LNCaP clone FGC (cell line): ENCODE measurements at places on chromosomes 7 and 10.
A peak's percentile ranks its signal among the peaks of the same experiment; 100 is the strongest.

DNA sequence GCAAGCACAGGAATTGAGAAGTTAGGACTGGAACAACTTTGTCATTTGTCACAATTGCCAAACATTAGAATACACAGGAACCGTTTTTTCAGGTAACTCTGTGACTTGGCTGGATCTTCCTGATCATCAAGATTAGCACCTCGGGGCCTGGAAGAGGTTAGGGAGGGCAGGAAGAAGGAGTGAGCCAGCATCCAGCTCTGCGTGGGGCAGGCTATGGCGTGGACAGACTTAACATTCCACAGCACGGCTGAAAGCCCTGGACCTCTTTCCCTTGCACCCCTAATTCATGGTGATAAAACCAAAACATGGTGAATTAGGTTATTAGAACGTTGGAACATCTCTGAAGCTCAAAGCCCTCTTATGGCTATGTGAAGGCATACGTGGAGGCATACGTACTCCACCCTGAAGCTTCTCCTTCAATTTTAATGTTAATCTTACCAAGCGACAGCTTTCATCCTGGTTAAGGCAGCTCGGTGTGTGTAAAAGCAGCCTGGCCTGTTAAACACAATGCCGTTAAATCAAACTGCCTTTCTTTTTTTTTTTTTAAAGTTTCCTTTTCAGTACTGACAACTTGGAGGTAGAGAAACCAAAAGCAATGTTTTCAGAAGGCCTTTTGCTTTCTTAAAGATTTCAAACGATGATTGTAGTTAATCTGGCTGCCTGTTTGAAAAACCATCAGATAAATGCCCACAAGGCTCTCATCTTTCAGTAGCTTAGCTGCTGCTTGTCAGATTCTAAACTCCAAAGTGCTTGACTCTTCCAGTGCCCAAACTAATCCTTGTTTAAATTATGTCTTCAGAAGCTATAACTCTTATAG lies 4.5 kb downstream of the GRK5 start:
- no peak for DNase-seq

DNA sequence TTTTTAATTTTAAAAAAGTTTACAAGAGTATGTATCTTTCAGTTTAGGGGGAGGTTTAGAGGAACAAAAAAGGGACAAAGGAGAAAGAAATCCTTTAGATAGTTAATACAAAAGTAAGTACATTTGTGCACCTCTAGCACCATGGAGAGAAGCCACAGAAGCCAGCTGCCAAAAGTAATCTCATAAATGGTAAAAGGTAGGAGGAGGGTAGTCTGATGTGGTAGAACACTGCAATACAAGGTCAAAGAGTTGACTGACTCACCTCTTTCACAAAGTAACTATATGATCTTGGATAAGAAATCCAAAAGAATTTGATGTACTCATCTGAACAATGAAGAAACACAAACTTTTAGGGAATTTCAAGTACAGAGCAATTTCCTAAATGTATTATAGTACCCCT lies 68.1 kb downstream of the CNOT4 start:
- DNase-seq, result no peak

DNA sequence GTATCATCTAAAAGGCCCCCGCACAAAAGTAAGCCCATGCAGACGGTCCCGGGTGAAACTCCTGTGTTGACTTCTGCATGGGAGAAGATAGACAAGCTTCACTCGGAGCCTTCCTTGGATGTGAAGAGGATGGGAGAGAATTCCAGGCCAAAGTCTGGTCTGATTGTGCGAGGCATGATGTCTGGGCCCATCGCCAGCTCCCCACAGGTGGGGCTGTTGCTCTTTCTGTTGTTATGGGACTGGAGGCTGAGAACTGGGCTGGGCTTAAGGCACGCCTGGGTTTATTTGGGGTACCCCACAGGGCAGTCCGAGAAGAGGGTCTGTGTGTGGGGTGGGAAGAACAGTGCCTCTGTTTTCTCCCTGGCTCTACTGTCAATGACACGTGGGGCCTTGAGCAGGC lies 14.6 kb downstream of the MINDY4 start:
- no peak for DNase-seq

DNA sequence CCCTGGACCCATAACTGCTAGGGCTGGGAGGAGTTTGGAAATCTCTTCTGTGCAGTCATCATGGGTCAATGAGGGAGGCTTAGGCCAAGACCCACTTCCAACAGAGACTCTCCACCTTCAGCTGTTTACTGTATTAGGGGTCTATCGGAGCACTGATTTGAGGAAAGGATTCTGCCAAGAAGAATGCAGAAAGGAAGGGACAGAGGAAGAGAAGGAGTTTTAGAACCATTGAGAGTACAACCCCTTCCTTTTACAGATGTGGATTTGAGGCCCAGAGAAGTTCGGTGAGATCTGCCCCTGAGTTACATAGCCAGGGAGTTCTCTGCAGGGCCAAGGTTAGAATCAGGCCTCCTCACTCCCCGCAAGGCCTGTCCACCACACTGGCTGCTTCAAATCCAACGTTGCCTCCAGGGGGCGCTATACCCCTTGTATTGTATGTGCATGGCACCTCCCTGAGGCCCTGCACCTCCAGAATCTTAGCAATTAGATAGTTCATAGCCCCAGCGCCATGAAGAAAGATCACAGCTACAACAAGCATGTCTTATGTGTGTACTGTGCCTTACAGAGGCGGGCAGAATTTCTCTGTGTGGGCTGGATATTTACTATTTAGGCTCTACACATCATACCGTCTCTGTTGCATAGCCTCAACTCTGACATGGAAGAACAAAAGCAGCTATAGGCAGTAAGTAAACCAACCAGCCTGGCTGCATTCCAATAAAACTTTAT lies 246.8 kb downstream of the SKIDA1 start:
- DNase-seq, result peak; percentile 56

- DNase-seq, result no peak
Measured at GRCh38 chr10:125291836-125292235, 131.5 kb upstream of the CTBP2 start.

GRCh38 chr10:811379-812175 lies 119.9 kb downstream of the LARP4B start:
- DNase-seq, result no peak

DNA sequence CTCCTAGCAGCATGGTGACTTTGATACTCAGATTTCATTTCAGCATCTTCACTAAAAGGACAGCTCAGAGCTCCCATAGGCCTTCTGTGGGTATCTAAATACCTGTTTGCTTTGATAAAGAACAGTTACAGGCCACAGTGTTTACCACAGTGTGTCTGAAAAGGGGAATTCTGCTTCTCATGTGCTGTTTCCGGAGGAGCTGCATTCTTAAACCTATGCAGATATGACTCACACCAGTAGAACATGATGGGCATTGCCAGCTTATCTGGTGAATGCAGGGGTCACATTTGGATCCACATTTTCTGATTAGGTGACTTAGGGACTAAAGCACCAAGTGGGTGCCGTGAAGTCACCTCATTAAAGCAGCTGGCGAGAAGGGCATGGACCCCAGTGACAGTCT lies 52.6 kb downstream of the TRRAP start:
- no peak for DNase-seq

GRCh38 chr7:95929710-95930280 lies 157.4 kb downstream of the DYNC1I1 start:
- no peak for DNase-seq

DNA sequence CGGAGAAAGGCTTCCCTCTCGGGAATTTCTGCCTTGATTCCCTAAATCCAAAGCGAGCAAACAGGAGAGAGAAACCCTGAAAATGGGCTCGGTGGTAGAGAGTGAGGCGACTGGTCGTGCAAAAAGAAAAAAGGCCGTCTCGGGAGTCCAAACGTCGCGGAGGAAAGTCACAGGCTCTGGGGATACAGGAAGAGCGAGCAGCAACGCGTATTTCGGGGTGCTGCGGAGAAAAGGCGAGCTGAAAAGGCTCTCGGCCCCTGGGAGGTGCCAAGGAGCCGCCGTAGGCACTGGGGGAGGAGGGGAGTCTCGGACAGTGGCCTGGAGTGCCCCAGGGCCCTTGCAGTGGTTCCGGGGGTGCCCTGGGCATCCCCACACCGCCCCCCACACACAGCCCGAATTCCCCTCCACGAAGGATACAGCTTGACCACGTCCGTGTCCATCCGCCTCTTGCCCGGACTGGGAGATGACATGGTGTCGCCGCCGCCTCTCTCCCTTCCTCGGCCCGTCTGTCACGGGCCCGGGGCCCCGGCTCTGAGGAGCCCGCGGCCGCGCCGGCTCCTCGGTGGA lies 591 bp downstream of the UBE2H start:
- DNase-seq, result no peak

DNA sequence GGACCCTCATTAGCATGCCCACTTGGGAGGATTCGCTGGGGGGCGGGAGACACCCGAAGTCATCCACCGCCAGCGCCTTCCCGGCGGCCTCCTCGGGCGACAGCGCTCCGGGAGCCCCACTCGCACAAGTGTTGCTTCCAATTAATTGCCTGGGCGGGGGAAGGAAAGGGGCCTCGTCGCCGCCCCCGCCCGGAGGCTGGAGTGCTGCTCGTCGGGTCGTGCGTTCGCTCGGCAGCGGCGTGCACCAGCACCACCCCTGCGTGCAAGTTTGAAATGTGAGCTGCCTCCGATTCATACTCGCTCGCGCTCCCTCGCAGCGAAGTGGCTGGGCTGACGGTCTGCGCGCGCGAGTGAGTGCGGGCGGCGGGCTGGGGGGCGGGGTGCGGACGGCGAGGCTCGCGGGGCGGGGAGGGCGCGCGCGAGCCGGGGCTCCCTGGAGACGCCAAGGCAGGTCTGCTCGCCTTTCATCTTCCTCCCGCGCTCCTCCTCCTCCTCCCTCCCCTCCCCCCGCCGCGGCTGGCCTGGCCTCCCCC lies 104.6 kb upstream of the PPIF start:
- no peak for DNase-seq

DNA sequence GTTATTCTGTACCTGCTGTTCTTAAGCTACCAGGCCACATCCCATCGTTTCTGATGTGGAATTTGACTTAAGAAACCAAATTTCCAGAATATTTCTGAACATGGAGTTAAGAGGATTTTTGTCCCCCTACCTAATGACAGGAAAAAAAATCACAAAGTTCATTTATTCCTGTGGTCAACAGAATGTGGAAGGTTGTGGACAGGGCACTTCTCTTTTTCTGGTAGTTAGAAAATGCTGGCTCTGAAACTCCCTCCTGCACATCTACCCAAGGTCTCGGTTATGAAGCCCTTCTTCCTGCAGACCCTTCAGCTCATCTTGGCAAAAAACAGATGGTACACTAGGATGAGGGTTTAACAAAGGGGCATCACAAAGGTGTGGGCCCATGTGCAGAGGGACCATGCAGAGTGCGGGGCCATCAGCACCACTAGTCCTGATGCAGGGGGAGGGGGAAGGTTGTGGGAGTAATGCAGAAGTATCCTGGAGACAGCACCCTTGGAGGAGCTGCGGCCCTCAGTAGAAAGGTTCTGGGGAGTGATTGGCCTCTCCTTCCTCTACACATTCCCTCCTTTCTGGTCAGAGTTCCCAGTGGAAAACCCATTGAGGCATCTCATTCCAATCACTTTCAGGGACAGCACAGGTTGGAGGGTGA lies 9.8 kb downstream of the ALOX5 start:
- DNase-seq, result no peak

GRCh38 chr10:110872145-110872983 lies 636 bp downstream of the PDCD4 start:
- DNase-seq, result no peak

DNA sequence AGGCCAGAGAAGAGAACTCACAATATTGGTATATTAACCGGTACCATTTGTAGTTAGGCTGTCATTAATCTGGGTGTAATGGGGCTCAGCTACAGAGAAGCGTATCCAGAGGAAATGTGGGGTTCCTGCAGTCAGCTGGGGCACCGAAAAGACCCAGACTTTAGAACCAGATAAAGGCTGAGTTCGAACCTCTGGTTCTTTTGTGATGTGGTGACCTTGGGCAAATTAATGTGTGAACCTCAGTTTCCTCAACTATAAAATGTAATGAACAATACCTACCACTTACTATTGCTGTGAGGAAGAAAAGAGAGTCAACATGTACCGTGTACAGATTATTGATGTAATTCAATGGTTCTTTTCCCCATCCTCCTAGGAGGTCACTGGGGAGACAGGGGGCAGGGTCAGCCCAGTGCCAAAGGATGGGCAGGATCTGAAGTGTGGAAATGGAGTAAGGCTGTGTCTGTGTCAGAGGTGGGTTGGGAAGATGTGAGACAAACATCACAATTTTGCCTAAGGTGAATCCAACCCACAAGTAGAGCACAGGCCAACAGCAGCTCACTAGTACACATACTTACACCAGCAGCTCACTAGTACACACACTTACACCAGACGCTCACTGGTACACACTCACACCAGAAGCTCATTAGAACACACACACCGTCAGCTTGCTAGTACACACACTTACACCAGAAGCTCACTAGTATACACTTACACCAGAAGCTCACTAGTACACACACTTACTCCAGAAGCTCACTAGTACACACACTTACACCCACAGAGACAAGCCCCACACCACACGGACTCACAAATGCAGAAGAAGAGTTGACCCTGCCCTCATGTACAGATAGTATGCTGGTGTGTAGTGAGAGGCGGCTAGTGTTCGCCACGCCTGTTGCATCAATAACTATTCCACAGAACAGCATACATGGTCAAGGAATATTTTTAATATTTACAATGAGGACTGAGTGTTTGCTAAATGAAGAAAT lies 28.0 kb downstream of the PRSS2 start:
- no peak for DNase-seq

DNA sequence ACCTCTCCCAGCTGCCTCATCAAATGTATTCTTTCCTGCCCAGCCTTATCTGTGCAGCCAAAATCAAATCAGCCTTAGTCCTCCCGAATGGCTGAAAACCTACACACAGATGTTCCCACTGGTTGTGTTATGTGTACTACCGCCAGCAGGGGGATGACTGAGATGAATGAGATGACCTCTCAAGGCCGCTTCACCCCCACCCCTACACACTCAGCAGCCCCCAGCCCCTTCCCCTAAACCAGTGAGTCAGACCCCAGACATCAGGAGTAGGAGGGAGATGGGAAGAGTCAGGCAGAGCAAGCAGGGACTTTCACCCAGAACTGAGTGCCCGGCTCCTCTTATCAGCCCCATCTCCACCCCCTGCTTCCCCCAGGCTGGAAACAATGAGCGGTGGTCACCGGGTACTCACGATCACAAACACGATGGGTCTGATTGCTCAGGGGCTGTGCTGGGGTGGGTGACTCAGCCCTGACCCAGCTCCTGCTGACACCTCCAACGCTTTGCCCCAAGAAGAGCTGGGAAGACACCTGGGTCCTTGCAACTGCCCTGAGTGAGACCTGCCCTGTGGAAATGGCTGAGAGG lies 6.5 kb upstream of the C10orf105 start:
- DNase-seq, result no peak

- no peak for DNase-seq
Measured at GRCh38 chr7:135755351-135755753, 6.7 kb upstream of the FAM180A start.

DNA sequence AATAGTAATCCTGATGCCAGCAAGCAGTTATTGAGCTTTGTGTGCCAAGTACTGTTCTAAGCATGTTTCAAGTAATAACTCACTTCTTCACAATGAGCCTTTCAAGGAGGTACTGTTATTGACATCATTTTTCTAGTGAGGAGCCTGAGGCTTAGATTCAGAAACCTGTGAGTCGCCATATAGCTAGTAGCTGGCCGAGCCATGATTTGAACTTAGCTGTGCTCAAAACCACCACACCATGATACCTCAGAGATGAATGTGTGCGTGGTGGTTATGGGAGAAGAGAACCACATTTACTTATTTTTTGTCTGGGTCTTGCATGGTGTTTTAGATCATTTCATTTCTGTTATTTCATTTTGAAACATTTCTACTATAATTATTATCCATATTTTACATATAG lies 578.9 kb downstream of the AUTS2 start:
- no peak for DNase-seq

- no peak for DNase-seq
Measured at GRCh38 chr7:38245409-38245977, 27.9 kb downstream of the TARP start.

- DNase-seq, result no peak
Measured at GRCh38 chr7:85229544-85229943, 42.7 kb upstream of the SEMA3D start.

- no peak for DNase-seq
Measured at GRCh38 chr10:52578871-52579405, 193.6 kb downstream of the MBL2 start.
